Dermis microvascular lymphatic vessel endothelial cell (primary cell): ENCODE measurements at places on chromosomes 6 and 20. TPM values are rescaled to one million over a fixed set of nuclear protein-coding genes. Genes with fewer than 3 reads are reported as not detected.

POM121L2 gene
- total RNA-seq: not detected in 2 replicates

EPPIN gene
- total RNA-seq: not detected in 2 replicates

OPN5 gene
- not detected in 2 replicates for total RNA-seq

BYSL gene
- total RNA-seq: 14.8 and 18.8 TPM in 2 replicates

CST5 gene
- not detected in 2 replicates for total RNA-seq

CST4 gene
- not detected in 2 replicates for total RNA-seq

IL17A gene
- not detected in 2 replicates for total RNA-seq

NHLRC1 gene
- total RNA-seq: 0.51 and 0.89 TPM in 2 replicates

WFDC5 gene
- not detected in 2 replicates for total RNA-seq
